ENCODE measurements at places on chromosomes 7 and 10.

GRCh38 chr10:24488631-24489030 is 235.1 kb downstream of the ARHGAP21 start:
- no peak for DNase-seq

- DNase-seq: peak; percentile 12
Observed at GRCh38 chr10:37549054-37549453, 308.4 kb downstream of the ZNF248 start.

- no peak for DNase-seq
Observed at GRCh38 chr10:69406816-69407580, 9.7 kb downstream of the TACR2 start.

DNA sequence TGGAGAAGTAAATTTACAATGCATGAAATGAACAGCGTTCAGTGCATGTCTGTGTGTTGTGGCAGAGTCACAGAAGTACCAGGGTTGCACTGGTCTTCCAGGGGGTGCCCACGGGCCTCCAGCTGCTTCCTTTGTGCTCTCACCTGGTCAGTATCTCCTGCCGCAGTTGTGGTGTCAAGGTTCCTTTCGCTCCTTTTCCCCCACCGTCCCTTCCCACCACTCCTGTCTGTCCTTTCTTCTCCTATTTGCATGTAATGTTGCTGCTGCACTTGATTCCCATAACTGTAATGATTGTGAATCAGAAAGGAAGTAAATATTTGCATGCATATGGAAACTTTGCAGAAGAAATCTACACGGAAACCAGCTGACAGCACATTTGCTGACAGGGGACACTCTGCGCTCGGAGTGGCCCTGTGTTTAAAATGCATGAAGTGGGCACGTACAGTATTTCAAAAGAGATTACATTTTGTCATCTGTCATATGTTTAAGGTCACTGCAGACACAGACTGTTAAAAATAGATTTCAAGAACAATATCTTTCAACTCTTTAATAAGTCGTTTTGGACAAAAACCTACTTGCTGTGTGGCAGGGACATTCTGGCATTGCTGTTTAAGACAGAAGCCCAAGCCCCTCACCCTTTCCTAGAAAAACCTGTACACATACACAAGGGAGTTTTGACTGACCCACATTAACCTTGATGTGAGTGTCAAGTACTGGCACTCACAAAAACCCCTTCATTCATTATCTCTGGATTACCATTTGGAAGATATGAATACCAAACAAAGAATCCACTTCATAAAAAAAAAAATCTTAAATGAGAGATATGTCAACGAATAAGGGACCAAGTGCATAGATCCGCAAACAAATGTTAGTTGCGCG is 336.7 kb upstream of the KLF6 start:
- no peak for DNase-seq

DNA sequence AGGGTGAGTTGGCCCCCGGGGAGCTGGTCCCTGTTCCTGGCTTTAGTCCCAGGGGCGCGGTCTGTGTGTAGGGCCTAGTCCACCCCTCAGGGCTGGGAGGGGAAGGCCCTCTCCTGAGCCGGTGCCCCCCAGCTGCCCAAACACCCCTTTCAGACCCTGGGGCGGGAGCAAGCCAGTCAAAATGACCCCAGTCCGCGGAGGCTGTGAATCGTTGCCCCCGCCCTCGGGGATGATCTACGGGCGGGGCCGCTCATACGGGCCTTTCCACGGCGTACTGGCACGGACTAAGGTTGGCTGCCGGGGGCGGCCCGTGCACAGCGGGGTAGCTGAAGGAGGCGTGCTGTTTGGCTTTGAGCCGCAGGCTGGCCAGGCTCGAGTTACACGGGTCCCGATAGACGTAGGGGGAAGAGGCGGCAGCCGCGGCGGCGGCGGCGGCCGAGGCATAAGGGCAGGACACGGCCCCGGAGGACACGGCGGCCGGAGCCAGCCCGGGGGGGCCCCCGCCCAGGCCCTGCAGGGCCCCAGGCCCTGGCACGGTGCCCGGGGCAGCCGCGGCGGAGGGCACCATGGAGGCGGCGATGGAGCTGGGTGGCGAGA is 4.3 kb downstream of the ELOVL3 start:
- peak; percentile 42 for DNase-seq

DNA sequence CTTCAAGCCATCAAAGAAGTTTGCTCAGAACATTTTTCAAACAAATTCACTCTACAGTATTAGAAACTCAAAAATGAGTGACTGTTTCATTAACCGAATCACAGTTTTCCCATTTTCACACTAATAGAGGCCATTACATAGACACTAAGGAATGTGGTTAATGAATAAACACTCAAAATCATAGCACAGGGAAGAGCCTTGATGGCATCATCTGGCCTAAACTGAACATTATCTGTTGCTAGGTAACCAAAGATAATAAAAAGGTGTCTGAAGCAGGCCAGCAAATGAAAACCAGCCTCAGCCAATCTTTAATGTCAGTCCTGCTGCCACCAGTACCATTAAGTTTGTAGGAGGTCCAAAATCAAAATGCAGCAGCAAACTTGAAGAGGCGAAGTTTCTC is 492.4 kb upstream of the STEAP1 start:
- no peak for DNase-seq

- no peak for DNase-seq
Observed at GRCh38 chr7:44290252-44290620, 35.2 kb downstream of the CAMK2B start.

- DNase-seq: no peak
Observed at GRCh38 chr10:4646547-4646946, 179.5 kb upstream of the AKR1E2 start.

DNA sequence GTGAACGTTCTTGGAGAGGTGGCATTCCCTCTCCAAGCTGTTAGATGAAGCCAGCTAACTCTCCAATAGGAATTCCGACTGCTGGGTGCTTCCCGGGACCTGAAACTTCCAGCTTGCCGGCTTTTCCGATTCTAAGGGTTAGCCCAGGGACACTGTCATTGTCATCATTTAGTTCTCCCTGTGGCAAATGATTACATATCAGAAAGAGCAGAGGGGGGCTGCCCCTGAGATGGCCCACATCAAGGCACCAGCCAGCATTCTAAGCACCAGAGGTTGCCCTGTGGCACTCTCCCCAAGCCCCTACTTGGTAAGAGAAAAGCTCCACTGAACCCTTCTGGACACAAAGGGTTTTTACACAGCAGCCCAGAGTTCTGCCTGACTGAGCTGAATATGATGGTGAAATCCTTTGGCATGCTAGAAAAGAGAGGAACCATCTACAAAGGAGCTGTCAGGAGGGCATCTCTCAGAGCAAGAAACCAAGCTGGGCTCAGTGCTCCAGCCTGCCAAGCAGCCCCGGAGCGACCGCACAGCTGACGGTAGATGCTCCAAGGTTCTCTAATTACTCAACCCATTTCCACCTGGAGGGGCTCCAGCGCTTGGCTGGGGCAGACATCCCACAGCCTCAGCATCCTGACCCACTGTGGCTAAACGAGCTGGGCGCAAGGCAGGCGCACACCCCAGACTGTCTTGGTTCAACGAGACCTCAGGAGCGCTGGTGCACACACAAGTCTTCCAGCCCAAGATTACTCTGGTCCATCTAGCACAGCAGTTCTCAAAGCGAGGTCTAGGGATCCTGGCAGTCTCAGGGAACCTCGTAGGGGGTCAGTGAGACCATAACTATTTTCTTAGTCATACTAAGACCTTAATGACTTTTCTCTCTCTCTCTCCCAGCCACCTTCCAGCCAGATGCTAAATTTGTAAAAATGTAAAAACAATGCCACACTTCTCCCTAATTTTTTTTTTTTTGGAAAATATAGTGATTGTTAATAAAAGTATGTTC is 160.5 kb downstream of the GFRA1 start:
- DNase-seq: no peak

DNA sequence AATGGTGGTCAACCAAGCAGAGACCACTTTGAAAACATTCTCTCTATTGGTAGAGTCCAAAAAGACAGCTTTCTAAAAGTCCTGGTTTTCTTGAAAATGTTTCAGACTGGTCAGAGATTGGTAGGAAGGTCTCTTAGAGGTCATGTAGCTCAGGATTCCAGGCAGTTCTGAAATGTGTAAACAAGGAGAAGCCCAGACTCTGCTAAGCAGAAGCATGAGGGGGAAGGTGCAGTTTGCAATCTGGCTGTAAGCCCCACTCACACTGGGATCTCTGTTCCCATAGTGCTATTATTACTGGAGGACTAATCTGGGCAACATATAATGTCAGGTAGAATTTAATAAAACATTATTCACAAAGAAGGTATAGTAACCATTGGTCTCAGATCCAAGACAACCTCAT is 101.1 kb downstream of the MAGI2 start:
- no peak for DNase-seq

- DNase-seq: peak; percentile 100
Observed at GRCh38 chr10:30529373-30529998, 95.5 kb downstream of the MAP3K8 start.
